Mononuclear cell (primary cell): ENCODE measurements at places on chromosomes 11 and 22. TPM values are rescaled to one million over a fixed set of nuclear protein-coding genes. Genes with fewer than 3 reads are reported as not detected.

The KCTD21 gene
- total RNA-seq, result 2.2 TPM

The MMP12 gene
- not detected for total RNA-seq

The AP1B1 gene
- 40.5 TPM for total RNA-seq

The OSBPL5 gene
- 12.2 TPM for total RNA-seq

The HEPN1 gene
- total RNA-seq, result not detected

The OR4D5 gene
- not detected for total RNA-seq

The SSH3 gene
- 4.6 TPM for total RNA-seq

The MYEOV gene
- 2.3 TPM for total RNA-seq

The NAALADL1 gene
- 6.6 TPM for total RNA-seq

The CDON gene
- 1.2 TPM for total RNA-seq

The ANO1 gene
- not detected for total RNA-seq

The OR8B2 gene
- not detected for total RNA-seq

The RASL10A gene
- total RNA-seq, result 0.21 TPM

The SLC5A1 gene
- total RNA-seq, result not detected

The PLAAT5 gene
- 0.42 TPM for total RNA-seq

The AMBRA1 gene
- total RNA-seq, result 29.1 TPM

The LMNTD2 gene
- 2.1 TPM for total RNA-seq

The CCDC157 gene
- 4.9 TPM for total RNA-seq

The RFPL3 gene
- total RNA-seq, result 0.21 TPM

The HOATZ gene
- not detected for total RNA-seq

The OR51B5 gene
- total RNA-seq, result 0.31 TPM

The VWCE gene
- 0.52 TPM for total RNA-seq

The STK33 gene
- total RNA-seq, result 1.2 TPM

The SYNGR1 gene
- total RNA-seq, result 6.5 TPM

The C22orf15 gene
- total RNA-seq, result 0.31 TPM
